ENCODE measurements at places on chromosomes 3 and 15.

GRCh38 chr15:31216215-31216911, 110.3 kb upstream of the KLF13 start:
- DNase-seq: peak; percentile 69

DNA sequence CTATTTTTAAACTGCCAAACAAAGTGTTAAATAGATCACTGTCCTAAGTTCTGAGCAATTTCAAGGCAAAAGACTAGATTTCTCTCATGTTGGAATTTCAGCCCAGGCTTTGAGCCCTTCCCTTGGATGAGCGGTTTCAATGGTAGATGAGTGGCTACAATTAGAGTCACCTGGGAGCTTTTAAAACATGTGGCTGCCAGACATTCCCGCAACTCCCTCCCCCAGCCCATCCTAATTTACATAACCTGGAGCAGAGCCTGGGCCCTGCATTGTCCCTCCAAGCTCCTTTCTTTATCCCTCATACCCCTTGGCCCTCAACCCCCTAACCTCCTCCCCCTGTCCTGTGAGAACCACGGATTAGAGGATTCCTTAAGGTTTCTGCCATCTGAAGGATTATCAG, 357.5 kb upstream of the UMPS start:
- no peak for DNase-seq

GRCh38 chr15:36622836-36623235, 43.4 kb downstream of the CDIN1 start:
- DNase-seq: no peak

DNA sequence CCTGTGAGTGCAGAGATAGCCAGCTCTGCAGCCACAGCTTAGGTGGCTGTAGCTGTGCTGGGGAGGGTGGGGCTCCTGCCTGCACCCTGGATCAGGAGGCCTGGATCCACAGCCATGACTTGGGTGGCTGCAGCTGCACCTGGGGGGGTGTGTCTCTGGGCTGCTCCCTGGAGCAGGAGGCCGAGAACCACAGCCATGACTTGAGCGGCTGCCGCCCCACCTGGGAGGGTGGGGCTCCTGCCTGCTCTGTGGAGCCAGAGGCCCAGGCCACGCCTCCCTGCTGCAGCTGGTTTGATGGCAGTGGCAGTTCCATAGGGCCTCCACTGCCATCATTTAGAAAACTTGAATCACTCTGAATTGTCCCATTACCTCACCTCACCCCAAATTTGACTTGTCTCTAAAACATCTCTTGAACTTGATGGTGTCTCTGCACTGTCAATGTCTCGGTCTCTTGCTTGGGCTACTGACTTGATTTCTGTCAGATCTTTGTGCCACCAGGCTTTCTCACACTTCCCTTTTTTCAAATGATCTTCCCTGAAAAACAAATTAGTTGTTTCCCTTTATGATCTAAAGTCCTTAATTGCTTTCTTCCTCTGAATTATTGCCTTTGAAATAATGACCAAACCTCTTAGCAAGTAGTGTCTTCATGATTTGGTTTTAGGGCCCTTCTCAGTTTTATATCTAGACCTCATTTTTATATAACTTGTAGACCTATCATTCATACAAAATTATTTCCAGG, 313.2 kb upstream of the MME start:
- no peak for DNase-seq

DNA sequence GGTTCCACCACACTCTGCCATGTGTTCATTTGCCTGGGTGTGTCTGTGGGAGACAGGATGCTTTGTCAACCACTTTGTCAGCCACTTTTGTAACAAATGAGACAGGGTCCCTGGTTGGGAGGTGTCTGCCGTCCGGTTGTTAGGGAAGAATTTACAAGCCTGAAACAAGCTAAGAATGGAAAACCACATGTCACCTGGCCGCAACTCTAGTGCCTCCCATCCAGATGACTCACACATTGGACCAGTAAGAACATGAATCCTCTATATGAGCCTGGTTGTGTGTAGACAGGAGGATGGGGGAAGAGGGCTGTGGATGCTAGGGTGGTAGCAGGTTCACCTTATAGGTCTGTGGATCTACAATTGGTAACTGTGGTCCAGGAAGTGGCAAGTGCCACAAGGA, 335.3 kb downstream of the CLSTN2 start:
- no peak for DNase-seq

DNA sequence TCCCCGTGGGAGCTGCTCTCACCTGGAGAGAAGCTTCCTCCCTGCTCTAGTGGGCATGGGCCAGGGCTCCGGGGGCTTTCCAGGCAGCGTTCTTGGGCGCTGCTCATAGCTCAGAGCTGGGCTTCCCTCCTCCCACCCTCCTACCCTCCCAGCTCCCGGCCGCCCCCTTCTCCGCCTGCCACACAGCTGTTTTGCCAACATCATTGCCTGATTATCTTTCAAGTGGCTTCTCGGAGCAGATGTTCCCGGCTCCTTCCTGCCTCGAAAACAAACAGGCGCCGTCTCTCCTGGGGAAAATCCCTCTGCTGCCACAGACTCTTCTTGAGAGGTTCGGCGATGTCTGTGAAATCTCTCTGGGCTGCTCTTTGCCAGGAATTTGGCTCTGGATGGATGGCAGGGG, 195.6 kb downstream of the RPLP1 start:
- no peak for DNase-seq

DNA sequence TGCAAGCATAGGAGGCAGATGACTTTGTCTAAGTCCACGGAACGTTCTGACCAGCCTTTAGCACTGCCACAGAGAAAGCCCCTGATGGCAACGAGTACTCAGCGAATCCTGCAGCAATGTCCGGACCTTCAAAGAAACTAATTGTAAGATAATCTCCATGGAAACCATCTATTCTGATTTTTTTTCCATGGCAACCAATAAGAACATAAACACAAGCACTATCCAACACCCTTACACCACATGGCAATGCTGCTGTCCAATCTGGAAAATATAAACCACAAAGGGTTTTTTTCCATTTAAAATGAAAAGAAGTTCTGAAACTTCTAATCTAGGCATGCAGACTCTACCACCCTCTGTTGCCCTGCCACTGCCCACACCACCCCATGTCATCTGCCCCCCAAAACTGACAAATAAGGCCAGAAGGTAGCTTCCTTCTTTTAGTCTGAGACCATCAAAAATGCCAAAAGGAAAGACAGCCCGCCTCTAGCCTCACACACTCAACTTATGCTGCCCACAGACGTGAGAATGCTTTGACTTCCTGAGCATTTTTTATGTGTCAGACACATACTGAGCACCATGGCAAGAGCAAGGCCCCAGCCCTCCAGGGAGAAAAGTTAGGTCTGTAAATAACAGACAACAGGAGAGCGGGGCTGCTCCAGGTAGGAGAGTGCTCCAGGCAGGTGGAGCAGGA, 44.5 kb downstream of the POC1A start:
- no peak for DNase-seq
